GM20000 (cell line): ENCODE measurements at places on chromosomes 13 and 19.
A peak's percentile ranks its signal among the peaks of the same experiment; 100 is the strongest.

DNA sequence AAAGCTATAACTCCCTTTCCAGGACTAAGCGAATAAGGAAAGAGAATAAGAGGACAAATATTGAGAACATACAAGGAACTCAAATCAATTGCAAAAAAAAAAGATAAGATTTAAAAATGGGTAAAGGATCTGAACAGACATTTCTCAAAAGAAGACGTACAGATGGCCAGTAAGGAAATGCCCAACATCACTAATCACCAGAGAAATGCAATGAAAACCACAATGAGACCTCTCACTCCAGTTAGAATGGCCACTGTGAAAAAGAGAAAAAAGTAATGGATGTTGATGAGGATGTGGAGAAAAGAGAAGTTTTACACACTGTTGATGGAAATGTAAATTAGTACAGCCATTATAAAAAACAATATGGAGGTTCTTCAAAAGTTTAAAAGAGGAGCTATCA, 63.8 kb downstream of the VWA8 start:
- DNase-seq = no peak

- DNase-seq = no peak
These were observed 11.0 kb downstream of the STK24 start for GRCh38 chr13:98565726-98566565.

DNA sequence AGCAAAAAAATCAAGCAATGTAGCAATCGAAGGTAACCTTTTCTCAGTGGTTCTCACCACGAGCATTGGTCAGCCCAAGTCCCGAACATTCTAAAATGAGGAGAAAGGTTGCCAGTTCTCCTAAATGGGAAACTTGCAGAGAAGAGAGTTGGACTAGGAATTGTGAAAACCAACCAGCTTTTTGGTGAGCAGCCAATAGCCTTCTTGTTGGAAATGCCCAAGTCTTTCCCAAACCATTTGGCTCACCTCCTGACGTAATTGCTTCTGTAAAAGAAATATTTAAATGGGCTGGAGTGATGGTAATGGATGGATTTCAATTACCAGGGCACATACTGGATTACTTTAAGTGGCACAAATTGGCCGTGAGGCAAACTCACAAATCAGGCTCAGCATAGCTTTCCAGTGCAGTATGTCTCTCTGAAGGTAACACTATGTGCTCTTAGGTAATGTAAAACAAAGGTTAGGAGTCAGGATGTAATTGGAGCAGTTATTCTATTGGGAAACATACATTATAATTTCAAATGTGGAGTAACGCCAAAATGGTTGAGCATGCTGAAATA, 423.2 kb downstream of the KLF5 start:
- no peak for DNase-seq

DNA sequence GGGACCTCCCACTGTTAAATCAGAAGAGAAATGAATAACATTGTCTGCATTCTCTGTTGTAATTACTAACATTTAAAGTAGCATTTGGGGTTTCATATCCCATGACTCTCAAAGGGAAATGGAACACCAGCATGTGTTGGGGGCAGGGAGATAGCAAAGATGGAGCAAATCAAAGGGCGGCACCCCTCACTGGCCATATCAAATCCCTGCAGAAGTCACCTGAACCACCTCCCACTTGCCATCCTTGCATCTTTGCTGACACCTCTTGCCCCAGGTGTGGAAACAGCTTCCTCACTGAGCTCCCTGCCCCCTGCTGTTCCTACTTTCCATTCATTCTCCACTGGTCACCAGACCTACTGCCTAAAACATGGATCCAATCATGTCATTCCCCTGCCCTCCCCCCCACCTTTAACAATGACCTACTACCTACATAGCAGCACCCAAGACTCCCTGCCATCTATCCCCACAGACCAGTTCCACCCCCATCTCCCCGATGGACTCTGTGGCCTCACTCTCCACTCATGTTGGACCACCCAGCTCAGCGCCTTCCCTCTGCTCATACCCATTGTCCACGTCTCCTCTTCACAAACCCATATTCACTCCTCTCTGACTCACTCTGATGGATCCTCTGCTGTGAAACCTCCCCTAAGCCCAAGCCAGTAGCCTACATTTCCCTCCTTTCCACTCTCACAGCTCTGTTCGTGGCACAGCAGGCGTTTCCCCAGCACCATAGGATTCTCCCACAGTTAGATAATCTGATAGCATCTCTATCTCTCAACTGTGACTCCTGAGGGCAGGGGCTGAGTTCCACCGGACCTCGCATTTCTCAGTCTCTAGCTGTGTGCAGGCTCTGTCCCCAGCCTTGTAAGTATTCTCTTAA, 55.9 kb downstream of the DLEU7 start:
- DNase-seq = no peak

DNA sequence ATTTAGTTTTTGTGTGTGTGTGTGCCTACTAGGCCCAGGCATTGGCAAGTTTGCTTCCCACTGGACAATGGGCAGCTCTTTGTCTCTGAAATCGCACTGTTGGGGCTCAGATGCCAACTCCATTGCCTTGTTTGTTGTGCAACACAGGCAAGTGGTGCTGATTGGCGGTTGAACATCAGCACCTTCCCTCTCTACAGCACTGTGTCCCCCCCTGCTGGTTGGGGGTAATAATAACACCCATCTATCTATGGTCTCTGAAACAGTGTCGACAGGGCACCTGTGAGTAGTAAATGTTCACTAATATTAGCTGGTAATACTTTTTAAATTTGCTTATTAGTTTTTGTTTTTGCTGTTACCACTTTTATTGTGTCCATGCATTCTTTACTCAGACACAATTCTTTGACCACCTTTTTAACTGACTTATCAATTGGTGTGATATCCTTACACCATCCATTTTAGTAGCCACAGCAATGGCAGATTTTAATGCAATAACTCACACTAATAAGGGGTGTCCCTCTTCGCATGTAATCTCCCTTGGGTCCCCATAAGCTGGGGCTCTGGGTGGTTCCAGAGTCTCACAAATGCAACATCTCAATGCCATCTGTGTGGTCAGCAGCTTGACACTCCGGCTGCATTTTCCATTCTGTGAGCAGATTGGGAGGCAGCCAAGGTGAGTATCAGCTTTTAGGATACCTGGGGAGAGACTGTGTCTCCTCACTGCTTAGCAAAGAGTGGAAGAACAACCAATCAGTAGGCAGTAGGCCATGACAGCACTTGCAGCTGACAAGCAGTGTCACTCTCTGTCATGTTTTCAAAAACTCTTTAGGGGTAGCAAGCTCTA, 47.7 kb upstream of the UQCRFS1 start:
- DNase-seq = peak; percentile 38

DNA sequence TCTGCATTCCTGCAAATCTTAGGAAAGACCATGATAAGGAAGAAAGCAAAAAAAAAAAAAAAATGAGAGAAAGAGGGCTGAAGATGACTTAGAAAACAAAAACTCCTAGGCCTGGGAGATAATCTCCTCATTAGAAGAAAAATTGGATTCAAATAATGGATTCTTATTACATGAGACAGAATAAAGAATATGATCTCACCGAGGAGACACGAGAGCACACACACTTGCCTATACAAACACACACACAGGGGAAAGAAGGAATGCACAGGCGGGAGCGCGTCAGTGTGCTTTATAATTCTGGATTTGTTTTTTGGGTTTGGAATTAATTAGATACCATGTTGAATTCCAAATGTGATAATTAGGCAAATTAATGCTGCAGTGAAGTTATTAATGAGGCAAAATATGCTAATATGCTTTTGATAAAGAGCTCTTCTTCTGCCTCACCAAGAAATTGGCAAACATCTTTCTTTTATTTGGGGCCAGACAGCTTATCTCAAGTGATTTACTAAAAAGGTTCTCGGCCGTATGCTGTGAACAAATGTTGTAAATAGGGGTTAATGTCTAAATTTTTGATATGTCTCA, 36.1 kb upstream of the PCDH8 start:
- no peak for DNase-seq

- DNase-seq = peak; percentile 25
These were observed 66.6 kb upstream of the C1QTNF9B start for GRCh38 chr13:23963947-23964346.

DNA sequence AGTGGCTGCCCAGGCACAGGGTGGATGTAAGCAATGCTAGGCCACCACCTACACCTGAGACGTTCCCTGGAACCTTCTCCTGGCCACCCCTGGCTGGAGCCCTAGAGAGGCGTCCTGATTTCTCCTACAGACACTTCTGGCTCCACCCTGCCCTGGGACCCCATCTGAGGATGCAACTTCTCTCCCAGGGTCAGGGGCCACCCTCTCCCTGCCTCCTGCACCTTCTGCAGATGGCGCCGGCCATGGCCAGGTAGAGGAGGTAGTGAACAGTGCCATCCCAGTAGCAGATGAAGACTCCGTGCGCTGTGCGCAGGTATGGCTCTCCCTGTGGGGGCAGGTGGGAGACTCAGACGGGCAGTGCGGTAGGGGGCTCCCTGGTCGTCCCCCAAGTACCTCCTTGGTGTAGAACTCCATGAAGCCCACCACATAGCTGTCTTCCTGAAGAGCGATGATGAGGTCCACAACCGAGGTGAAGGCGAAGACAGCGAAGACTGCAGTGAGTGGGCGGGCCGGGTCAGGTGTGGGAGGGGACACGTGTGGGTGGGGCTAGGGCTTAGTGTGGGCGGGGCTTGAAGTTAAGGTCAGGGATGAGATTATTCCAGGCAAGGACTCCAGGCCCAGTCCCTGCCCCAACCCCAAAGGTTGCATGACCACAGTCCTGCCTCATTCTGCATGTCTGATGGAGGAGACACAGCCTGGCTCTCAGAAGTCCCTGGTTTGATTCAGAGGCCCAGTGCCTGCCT, 3.0 kb downstream of the TM6SF2 start:
- peak; percentile 22 for DNase-seq

GRCh38 chr13:112061367-112062061, 5.4 kb upstream of the SOX1 start:
- no peak for DNase-seq

DNA sequence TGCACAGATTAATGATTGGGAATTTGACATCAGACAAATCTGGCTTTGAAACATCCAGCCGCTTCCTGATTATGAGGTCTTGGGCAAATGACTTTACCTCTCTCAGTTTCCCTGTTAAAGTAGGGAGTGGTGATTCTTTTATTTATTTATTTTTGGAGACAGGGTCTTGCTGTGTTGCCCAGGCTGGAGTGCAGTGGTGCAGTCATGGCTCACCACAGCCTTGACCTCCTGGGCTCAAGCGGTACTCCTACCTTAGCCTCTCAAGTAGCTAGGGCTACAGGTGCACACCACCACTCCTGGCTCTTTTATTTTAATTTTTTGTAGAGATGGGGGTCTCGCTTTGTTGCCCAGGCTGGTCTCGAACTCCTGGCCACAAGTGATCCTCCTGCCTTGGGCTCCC, 2.7 kb downstream of the PSMD8 start:
- DNase-seq = no peak

- peak; percentile 23 for DNase-seq
These were observed 195.6 kb downstream of the GGACT start for GRCh38 chr13:100392709-100393630.

DNA sequence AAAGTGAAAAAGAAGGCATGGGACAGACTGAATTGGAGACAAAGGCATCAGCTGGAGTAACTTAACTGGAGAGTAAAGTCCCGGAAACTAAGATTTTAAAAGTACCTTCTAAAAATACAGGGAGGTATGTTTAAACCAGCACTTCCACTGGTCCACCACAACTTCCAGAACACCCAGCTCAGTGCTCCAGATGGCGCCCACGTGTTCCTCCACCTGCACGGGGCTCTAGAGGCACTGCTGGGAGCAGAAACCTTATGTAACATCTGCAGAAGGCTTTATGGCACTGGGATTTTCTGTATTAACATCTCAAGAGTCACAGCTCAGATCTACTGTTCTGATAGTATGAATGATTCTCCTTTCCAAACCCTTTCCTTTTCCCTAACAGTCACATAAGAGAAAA, 252.1 kb downstream of the DCLK1 start:
- DNase-seq = no peak
